ENCODE measurements at places on chromosomes 4 and X.

- DNase-seq, result no peak
Observed at GRCh38 chrX:38868941-38869401, 67.7 kb downstream of the MID1IP1 start.

DNA sequence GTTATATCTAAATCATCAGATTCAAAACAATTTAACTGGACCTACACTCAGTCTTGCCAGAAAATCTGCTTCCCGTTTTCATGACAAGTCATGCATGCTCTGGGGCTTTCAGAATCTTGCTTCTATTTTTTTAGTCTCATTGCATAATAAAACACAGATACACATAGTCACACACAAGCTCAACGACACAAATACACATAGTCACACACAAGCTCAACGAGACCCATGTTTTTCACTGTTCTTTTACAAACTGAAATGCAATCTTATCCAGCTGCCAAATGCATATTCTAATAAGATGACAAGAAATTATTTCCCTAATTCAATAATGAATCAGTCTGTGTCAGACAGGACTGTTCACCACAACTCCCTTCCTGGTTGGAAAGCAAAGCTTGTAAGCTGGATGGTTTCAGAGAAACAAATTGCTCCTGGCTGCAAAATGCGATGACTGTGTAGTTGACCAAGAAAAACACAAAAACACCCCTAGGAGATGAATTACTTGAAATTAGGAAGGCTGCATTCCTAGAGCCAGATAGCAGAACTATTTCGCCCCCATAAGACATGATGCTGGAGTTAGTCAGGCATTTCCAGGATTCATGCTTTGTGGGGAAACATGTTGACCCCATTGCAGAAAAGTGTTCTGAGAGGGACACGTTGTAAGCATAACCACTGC is 208.7 kb downstream of the CHIC2 start:
- DNase-seq, result no peak

- no peak for DNase-seq
Observed at GRCh38 chrX:46580613-46581012, 7.0 kb downstream of the CHST7 start.

- no peak for DNase-seq
Observed at GRCh38 chr4:37679301-37679700, 6.9 kb downstream of the RELL1 start.

DNA sequence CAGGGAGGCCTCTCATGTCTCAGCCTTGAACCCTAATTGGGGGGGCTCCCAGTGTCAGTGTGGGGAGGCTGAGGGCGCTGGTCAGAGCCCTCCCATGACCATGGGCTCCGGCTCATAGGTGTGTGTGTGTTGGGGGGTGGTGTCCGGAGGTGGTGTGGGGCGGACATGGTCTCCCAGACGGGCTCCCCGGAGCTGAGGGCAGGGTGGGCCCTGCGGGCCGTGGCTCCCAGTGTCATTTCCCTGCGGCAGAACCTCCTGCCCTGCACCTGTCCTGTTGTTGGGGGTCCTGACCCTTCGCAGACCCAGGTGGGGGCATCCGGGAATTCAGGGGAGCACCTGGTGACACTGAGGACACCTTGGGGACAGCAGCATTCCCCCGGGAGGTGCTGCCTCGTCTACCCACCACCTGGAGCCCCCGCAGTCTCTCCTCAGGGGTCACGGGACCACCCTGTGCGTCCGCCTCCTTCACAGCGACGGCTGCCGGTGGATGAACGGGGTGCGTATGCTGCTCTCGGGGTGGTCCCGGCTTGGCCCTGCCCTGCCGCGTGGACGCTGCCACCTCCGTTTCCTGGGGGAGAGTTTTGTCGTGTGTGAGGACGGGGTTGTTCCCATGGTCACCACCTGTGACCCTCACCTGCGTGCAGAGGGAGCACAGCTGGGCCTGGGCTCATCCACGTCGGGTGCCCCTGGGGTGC is 14.5 kb upstream of the GTPBP6 start:
- DNase-seq, result no peak

DNA sequence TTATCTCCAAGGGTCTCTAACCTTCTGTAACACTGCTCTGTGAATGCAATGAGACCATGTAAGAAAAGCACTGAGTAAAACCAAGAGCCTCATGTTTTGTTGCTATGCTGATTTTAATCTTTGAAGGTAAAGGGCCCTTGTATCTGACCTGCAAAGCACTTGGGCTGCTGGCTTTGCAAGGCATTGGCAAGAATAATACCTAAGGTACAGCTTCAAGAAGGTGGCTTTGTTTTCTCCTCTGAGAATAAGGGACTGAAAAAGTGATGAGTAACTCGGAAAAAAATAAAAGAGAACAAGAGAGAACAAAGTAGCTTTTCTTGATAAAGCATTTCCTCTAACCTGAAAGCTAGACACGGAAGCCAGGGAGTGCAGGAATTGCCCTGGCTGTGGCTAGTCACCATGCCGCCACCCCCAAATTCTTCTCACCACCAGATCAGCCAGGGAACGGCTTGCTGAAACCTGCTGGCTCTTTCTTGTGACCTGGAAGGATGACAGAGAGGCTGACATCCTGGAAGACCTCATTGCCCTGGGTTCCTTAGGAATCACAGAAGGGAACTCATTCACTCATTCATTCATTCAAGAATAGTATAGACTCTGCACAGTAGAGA is 41.8 kb upstream of the HS3ST1 start:
- no peak for DNase-seq

- DNase-seq, result no peak
Observed at GRCh38 chr4:11436084-11436483, 7.4 kb upstream of the HS3ST1 start.

DNA sequence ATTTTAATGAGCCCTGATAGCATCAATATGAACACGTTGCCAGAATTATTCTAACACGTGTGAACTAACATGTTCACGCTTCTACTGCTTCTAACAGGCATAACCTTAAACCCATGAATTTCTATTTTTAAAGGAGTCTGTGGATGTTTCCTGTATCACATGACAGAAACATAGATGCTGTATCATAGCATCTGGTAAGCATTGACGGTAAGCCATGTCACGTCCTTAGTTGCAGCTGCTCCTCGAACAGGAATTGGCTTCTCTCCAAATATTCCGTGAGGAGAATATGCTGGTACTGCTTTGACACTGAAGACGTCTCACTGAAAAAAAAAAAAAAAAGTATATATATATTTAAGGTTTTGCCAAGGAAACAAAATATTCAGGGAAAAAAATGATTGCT is 105.1 kb upstream of the MXRA5 start:
- no peak for DNase-seq

DNA sequence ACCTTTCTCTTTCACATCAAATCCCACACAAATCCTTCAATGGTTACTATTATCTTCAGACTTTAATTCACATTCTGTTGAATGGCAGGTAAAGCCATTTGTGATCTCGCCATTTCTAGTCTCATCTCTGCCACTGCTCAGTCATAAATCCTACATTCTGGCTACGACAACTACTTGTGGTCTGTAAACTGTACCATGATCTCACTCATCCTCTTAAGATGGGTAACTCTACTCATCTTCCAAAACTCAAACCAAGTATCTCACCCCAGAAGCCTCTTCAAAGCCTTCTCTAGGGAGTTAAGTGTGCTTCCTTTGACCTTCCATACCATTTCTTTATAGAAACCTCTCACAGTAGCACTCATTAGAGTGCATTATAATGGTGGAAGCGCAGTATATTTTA is 101.8 kb downstream of the NEK1 start:
- no peak for DNase-seq

DNA sequence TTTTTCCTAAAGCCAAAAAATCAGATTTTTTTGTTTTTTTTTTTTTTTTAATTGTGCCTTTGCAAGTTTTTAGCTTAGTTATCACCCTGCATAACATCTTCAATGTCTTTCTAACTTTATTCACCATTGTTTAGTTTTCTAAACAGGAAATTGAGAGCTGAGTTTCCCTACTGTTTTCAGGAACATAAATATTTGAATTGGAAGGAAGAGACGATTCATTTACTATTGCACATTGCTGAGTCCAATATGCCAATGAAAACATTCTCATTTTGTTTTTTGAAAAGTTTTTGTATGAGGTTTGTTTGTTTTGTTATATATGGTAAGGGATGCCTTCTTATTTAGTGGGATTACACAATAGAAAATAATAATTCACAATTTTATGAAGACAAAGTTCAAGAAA is 148.4 kb downstream of the ANKRD50 start:
- DNase-seq, result no peak

- DNase-seq, result no peak
Observed at GRCh38 chr4:72109364-72109763, 77.6 kb downstream of the NPFFR2 start.

- no peak for DNase-seq
Observed at GRCh38 chr4:7132730-7133582, 59.4 kb upstream of the SORCS2 start.

All from RPMI8226 (cell line).